Activated T-cell treated with anti-CD3 and anti-CD28 coated beads for 24 hours (primary cell): ENCODE measurements at places on chromosomes 6 and 20.

DNA sequence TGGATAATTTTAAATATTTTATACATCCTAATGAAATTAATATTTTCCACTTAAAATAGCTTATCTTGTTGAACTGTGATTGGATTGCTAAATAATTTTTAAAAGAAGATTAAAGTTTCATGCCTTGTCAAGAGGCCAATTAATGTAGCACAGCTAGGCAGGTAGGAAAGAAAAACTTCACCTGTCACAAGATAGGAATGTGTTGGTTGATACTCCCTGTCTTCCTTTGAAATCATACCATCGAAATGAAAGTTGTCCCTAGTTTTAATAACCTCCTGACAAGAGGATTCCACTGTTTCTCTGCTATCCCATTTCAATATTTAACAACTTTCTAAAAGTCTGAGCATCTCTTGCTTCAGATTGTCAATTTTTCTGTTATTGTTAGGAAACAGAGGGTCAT lies 80.8 kb downstream of the BMP6 start:
- no peak for DNase-seq

DNA sequence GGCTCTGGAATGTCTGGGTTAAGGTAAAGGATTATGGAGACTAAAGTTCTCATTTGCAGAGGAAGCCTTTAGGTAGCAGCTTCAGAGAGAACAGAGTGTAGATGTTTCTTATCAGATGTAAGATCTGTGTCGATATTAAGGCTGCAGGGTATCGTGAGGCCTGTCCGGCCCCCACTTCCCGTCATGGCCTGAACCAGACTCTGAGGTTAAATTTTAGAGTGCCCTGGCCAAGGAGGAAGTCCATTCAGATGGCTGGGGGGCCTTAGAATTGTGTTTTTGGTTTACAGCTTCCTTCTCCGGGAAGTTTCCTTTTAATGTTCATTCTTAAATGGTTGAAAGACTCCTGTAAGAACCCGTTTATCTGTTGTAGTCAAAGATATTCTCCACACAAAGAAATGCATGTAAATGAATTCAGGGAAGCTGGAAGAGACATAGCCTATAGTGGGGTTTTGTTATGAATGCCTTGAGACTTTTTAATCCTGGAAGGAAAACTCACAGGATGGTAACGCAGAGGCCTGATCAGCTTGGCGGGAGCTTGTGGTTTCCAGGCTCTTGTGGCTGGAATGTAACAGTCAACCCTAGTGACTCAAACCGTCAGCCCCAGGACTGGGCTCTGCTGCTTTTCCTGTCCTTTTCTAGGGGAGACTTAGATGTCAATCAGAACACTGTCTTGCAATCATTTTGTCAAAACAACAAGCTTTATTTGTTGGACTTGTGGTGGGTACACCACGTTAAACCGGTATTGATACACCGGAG lies 34.7 kb downstream of the KIF25 start:
- DNase-seq: no peak

DNA sequence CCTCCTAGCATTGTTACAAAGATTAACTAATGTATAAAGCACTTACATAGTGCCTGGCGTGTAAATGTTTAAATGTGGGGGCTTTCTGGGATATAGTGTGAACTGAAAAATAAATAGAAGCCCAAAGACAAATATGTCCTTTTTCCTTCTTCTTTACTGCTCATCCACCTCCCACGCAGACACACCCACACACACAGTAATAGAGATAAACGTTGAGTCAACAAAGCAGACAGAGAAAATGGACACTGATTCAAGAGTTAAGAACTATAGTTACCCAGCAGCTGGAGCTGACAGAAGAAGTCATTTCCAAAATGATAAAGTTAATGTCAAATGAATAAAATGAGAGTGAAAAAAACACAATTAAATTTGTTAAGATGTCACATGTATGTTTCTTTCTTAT lies 68.3 kb downstream of the FHL5 start:
- no peak for DNase-seq

DNA sequence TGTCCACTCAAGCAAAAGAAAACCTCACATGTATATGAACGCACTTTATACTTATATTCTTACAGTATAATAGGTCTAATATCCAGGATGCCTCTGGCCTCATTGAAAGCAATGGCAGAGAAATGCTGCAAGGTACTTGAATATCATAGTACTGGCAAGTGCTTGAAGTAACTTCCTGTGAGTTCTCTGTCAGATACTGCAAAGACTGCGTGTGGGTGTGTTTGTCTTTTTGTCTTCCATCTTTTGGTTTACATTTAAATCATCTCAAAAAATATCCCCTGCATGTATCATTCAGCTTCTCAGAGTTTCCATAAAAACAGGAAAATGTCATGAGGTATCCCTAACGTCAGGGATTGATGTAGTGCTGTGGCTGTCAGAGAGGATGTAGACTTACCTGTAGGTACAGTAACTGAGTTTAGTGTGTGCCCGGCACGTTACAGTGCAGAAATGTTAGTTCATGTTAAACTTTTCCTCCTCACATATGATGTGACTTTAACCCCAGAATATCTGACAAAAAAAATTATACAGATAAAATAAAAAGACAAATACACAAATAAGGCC lies 184.3 kb downstream of the DST start:
- no peak for DNase-seq

DNA sequence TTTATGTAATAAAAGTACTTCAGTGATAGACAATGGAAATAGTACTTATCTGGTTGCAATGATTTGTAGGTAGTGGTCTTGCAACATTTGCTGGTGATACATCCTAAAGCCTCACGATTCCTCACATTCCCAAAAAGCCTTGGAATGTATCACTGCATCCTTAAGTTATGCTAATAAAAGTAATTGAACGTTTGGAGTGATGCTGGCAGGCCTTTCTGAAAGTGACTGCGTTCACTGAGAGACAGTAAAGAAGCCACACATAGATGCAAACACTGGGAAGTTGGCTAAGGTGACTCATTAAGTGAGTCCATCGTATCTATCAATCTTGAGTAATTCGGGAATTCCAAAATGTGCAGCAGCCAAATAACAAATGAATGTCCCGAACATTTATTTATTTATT lies 444.1 kb upstream of the SOX4 start:
- DNase-seq: no peak

GRCh38 chr6:134774201-134774638 lies 175.7 kb downstream of the ALDH8A1 start:
- no peak for DNase-seq

DNA sequence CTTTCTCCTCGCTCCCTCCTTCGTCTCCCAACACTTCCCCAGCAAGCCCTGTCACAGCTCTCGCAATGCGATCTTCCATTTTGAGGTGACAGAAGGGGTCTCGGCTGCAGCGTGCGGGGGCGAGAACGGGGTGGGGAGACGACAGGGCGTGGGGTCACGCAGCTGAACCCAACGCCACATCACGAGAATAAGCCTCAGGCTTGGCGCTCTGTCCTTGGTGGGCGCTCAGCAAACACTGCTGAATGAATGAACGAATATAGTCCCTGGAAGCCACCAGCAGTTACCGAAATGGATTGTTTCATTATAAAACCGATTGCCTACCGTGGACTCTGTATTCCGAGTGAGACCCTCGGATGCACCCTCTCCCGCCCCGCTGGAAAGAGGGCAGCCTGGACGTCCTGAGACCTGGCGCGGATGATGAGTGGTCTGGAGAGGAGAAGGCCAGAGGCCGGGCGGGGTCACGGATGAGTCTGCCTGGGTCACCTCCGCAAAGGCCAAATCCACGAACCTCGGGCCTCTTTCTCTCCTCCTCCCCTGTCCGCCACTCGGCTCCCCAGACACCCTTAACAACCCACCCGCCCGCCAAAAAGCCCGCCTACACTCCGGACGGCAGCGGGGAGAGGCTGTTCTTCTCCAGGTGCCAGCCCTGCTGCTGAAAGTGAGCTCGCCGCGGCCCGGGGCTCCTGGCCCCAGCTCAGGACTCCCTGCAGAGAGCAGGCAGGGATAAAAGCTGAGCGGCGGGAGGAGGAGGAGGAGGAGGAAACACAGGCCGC lies 3.7 kb downstream of the NRN1 start:
- DNase-seq: no peak

- no peak for DNase-seq
These were observed 53.3 kb upstream of the TAF8 start for GRCh38 chr6:41996997-41997396.

- DNase-seq: no peak
These were observed 37.4 kb downstream of the HIVEP2 start for GRCh38 chr6:142907544-142907943.

GRCh38 chr6:157150076-157150475 lies 173.2 kb downstream of the TMEM242 start:
- DNase-seq: no peak

- DNase-seq: no peak
These were observed 38.9 kb upstream of the TNFAIP3 start for GRCh38 chr6:137827977-137828810.

- DNase-seq: peak; percentile 40
These were observed 9.9 kb upstream of the PSMF1 start for GRCh38 chr20:1108437-1108920.

DNA sequence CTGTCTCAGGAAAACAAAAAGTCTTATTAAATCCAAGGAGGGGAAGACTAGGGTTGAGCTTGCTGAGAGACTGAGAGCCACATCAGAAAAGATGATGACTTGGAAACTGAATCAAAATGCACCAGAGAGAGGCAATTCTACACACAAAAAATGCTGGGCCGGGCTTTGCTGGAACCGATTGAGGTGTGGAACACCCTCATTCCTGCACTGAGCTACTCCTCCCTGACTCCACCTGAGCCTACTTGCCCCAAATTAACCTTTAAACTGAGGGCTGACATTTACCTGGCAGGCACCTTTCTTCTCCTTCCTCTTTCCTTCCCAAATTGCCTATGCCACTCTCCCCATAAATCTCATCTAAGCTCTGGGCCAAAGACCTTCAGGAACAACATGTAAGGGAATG lies 40.8 kb upstream of the MBOAT1 start:
- no peak for DNase-seq

- no peak for DNase-seq
These were observed 46.6 kb upstream of the TMEM30A start for GRCh38 chr6:75331151-75331550.

GRCh38 chr6:13378669-13379590 lies 50.6 kb upstream of the TBC1D7 start:
- DNase-seq: no peak

DNA sequence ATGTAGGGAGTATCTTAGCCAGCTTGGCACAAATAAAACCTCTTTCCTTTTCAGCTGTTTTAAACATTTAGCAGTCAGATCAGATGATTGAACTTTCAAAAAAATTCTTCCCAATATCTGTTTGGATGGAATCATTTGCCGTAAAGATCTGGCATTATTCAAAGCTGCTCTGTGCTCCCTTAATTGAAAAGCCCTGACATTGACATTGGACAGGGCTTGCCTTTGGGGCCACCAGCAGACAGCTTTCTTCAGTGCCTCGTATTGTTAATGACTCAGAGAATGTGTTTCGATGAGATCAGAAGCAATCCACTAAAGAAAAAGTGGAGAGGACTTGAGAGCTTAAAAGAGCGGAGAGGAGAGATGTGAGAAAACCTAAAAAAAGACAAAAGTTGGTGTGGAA lies 343.5 kb downstream of the NRN1 start:
- DNase-seq: no peak

DNA sequence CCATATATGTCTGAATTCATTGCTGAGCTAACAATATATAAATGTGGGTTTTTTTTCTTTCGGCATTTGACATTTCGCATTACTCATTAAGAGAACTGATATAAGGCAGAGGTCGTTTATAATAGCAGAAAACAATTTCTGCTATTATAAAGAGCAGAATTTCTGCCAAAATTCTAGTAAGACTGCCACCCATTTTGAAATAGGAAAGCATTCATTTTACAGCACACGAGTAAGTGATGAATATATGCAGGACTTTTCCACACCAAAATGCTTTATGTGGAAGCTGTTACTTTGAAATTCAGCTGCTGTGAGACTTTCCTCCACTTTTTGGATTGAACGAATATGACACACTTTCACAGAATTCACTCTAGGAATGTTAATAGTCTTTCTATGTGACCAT lies 610.9 kb upstream of the MAN1A1 start:
- no peak for DNase-seq

GRCh38 chr6:33339193-33339592 lies 21.6 kb upstream of the ZBTB22 start:
- DNase-seq: no peak

GRCh38 chr6:117677553-117678141 lies 2.4 kb downstream of the NUS1 start:
- no peak for DNase-seq

DNA sequence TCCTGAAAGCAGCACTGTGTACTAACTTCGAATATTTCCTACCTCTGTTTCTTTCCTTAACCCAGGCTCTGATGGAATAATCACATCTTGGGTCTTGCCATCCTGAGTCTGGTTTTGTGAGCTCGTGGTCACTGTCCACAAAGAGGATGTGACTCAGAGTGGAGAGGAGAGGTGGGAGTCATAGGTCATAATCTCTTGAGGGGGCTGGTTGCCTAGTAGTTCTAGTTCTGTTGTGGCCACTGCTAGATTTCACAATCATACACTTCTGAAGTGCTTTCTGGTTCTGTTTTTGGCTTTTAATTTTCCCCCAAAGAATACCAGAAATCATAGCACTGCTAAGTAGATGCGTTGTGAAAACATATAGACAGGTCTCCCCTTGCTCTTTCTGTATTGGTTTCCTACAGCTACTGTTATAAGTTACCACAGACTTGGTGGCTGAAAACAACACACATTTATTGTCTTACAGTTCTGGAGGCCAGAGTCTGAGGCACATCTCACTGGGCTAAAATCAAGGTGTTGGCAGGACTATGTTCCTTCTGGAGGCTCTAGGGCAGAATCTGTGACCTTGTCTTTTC lies 102.8 kb downstream of the NRSN1 start:
- no peak for DNase-seq

DNA sequence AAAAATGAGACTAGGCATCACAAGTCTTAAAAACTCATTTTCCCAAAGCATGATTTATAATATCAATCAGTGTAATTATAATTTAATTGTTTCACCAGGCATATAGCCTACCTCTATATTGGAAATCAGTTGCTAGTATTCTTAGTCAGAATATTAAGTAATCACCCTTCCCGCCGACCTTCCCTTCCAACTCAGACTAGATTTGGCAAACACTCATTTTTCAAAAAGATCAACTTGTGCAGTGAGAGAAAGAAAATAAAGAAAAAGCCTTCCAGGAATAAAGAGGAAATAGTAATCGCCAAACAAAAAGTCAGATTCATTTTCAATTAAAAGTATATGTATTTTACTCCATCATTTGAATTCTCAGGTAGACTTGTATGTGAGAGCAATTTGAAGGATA lies 1.9 kb upstream of the BMP5 start:
- DNase-seq: no peak

DNA sequence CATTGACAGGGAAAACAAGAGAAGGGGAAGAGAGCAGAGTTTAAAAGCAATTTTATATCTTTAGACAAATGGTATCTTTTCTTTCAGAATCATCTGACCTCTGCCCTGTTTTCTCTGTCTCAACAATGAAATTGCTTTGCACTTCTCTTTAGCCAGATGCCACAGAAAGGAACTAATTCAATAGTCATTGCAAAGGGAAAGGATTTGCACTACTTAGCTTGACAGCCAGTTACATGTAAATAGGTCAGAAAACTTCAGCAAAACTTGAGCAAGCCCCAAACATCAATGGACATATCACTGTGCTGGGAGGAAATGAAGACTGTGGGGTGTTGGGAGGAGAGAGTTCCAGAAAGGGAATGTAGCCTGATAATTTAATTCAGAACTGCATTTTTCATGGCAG lies 181.3 kb upstream of the FAM83B start:
- DNase-seq: no peak
